ENCODE measurements at places on chromosomes 1 and 21.

DNA sequence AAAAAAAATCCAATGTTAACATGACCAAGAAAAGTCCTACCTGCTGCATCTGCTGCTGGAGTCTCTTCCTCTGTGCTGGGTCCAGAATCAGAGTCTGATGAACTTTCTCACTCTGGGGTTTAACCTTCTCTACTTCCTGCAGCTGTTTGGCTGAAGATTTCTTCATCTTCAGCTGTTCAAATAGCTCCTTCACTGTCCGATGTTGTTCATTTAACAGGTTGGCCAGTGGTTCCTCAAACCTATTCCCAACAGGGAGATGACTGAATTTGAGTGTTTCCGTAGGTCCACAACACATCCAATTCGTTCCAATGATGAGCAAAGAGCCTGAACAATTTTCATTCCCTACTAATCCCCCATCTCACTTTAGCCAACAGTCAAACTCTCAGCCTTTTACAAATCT lies 79.4 kb downstream of the GON4L start:
- DNase-seq: no peak

- DNase-seq: no peak
Observed at GRCh38 chr21:20611008-20611407, 387.2 kb upstream of the NCAM2 start.

DNA sequence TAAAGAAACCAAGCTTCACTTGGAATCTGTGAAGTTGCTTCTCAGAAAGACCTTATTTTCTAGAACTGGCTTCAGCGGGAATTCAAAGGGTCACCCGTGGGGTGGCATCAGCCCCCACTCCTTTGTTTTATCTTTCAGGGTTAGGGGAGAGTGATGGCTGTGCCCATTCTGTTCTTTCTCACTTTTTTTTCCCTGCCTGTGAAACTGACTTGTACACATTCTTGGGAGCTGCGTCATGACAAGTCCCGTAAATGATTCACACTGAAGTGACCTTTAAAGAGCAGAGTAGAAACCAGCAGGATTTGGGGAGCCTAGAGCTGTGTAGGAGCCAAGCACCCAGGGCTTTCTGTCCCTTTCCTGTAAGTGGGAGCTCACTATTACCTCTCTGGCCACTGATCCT lies 43.8 kb downstream of the SLC44A3 start:
- DNase-seq: no peak

GRCh38 chr1:3928586-3928985 lies 28.5 kb upstream of the C1orf174 start:
- no peak for DNase-seq

- DNase-seq: no peak
Observed at GRCh38 chr1:85889870-85890269, 181.6 kb upstream of the ZNHIT6 start.

DNA sequence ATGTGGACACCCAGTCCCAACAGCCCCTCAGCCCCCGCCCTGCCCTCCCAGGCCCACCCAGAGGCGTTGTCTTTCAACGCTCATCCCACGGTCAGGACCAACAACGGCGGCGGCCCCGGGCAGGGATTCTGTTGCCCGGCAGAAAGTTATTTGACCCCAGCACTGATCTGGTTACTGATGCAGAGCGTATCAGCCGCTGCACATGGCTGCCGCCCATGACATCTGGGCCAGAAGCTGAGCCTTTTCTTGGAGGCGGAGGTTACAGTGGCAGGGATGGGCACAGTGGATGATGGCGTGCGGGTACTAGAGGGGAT lies 127.1 kb upstream of the ARHGEF16 start:
- DNase-seq: no peak

DNA sequence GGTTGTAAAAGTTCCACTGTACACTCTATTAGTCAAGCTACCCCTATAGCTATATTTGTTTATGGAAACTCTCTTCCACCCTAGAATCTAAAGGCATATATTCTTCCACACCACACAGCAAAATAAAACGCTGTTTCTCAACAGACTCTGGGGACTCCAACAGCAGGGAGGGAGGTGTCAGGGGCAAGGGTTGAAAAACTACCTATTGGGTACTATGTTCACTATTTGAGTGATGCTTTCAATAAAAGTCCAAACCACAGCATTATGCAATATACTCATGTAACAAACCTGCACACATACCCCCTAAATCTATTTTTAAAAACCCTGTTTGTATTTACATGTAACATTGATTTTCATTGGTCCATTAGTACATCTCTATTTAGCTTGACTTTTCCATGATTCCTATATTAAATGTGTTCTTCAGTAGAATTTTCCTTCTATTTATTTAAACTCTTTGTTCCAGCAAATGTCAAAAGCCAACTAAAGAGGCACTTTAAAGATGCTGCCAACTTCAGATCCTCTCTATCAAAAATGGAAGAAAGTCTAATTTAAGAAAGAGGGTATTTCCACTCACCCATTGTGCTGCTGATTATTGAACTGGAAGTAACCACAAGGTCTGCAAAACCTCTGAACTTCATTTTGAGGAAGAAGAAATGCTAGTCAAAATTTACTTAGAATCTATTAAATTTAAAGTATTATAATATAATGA lies 26.2 kb downstream of the RGS7 start:
- DNase-seq: no peak

DNA sequence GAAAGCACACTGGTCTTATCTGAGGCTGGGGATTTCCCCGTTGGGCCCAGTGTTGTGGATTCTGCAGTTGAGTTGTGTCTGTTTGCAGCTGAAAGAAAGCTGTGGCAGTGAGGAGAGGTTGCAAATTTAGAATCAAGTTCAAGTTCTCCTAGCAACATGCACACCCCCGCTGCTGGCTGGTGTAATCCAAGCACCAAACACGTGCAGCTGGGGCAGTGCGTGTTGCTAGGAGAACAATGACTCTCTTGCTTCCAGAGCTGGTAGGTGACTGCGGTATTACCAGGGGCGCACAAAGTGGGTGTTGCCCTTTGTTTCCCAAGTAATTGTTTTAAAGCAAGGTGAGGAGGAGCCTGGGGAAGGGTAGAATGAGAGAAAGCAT lies 91.5 kb downstream of the IER5 start:
- DNase-seq: peak; percentile 38

- no peak for DNase-seq
Observed at GRCh38 chr1:235996048-235996785, 68.7 kb downstream of the NID1 start.

DNA sequence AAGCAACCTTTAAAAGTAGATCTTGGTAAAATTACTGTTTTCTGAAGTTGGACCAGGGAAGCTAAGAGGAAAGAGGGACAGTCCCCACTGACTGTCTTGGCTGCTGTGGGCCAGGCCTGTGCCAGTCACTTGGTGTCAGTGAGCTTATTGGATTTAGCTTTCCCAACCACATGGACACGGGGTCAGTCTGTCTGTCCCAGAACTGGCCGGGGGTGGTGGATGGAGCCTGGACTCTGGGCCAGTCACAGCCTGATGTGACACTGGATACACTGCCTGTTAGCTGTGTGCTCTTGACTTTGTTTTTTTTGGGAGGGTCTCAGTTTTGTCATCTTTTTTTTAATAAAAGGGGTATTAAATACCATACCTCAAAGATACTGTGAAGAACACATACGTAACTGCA lies 96.7 kb downstream of the GALNT2 start:
- DNase-seq: no peak

DNA sequence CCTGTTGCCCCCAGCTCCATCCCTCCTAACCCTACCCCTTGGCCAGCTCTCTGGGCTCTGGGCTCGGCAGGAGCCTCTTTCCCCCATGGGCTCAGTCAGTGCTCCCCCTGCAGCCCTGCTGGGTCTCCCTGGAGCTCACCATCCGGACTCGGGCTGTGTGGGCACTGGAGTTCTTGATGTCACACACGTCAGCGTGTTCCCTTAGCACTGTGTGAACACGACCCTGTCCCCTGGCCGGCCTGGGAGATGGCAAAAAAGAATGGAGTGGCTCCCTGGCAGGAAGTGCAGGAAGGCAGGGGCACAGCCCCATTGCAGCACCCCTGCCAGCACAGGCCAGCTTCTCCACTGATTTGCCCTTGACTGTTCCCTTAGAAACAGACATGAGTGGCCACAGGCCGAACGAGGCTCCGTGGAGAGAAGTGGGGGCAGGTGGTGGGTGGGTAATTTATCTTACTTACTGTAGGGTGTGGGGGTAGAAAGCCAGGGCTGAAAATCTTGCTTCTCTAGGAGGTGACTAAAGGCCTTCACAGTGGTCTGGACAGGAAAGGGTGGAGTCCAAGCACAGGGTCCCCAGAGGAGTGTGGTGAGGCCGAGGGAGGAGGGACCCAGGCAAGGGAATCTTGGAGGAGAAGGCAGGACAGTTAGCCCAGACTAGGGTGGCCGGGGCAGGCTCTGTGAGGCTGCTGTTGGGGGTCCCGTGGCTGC lies 381.7 kb upstream of the VAMP3 start:
- DNase-seq: no peak
